ENCODE measurements at places on chromosomes 3 and 15.

DNA sequence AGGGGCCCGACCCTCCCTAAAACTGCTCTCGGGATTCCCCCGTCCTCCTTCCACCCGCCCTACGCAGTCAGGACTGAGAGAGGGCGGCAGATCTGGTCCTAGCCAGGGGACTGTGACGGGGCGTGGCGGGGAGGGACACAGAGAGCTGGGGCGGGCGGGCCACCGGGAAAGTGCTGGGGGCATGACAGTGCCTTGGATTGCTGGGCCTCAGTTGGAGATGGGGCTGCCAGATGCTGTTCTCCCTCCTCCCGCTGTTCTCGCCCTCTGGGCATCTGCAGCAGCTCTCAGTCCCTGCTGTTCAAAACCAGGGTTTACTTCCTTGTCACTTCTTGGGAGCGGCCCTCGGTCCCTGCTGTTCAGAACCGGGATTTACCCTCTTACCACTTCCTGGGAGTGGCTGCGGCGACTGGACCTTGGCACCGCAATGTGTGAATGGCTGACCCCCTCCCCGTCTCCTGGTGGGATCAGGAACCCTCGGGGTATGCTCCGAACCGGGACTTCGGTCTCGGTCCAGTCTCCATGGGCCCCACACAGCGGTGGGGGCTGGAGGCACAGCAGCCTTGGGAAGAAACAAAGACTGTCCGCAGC is 1.8 kb upstream of the RPP25 start:
- DNase-seq = peak; percentile 49

DNA sequence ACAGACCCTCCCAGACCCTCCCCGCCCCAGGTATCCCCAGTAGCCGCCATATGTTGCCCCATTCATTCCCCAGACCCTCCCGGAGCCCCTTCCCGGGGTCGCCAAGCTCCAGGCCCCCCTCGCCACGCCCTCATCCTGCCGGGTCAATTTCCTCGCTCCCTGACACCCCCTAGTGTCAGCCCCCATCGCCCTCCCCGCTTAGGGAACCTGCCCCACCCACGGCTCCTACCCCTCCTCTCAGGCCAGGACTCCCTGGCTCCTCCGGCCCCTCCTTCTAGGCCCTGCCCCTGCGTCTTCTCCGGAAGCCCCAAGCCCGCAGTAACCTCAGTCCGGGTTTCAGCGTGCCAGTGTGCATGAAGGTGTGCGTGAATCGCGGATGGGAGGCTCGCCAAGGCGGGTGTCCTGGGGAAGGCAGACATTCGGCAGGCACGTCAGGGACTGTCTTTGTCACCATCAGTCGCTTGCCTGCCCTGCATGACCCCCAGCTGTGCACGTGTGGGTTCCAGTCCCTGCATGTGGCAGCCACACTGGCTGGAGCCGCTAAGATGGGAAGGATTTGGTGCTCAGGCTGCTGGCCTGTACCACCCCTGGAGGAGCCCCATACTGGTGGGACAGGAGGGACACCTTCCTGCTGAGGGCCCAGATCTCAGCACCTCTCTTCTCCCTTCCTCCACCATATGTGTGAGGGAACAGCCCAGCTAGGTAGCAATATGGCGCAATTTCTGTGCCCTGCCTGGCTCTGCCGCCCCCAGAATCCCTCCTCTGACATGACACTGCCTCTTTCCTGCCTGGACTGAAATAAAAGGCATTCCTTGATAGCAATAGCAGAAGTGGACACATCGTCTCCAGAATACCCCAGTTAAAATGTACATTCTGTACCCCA is 693 bp downstream of the DISP2 start:
- no peak for DNase-seq

GRCh38 chr3:165839296-165840076 is 2.3 kb upstream of the BCHE start:
- no peak for DNase-seq

GRCh38 chr3:120448756-120449155 is 2.0 kb downstream of the FSTL1 start:
- DNase-seq = peak; percentile 19

GRCh38 chr3:16245609-16246008 is 19.1 kb downstream of the DPH3 start:
- no peak for DNase-seq

- DNase-seq = no peak
These were observed 26.3 kb upstream of the GOLGA6C start for GRCh38 chr15:75231836-75232235.

All from left lobe of liver (tissue), 2 donors.